ENCODE measurements at places on chromosomes 12 and 14.

GRCh38 chr14:93003945-93004698 lies 81.2 kb downstream of the CHGA start:
- no peak for DNase-seq

GRCh38 chr12:58341791-58342190 lies 400.4 kb downstream of the ATP23 start:
- no peak for DNase-seq

GRCh38 chr12:40335991-40336390 lies 111.2 kb downstream of the LRRK2 start:
- no peak for DNase-seq

GRCh38 chr12:125093681-125094330 lies 28.6 kb downstream of the AACS start:
- no peak for DNase-seq

- peak; percentile 66 for DNase-seq
These were observed 18.8 kb upstream of the FLVCR2 start for GRCh38 chr14:75559451-75560222.

DNA sequence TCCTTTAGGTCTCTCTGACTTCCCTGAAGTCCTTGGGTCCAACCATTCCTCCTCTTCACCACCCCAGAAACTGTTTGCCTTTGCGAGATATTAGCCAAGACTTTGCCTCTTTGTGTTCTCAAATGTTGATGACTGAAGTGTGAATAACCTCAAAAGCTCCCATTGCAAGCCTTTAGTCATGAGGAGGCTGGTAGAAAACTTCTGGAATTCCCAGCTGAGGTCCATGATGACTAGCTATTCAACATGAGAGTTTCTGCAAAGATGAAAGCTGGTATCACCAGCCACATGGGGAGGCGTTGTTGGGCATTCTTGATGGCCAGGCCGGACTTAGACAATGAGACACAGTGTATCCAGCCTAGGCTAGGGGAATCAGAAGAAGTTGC lies 111.7 kb downstream of the TBX5 start:
- DNase-seq: no peak

GRCh38 chr14:25032092-25032784 lies 17.7 kb downstream of the STXBP6 start:
- DNase-seq: no peak

DNA sequence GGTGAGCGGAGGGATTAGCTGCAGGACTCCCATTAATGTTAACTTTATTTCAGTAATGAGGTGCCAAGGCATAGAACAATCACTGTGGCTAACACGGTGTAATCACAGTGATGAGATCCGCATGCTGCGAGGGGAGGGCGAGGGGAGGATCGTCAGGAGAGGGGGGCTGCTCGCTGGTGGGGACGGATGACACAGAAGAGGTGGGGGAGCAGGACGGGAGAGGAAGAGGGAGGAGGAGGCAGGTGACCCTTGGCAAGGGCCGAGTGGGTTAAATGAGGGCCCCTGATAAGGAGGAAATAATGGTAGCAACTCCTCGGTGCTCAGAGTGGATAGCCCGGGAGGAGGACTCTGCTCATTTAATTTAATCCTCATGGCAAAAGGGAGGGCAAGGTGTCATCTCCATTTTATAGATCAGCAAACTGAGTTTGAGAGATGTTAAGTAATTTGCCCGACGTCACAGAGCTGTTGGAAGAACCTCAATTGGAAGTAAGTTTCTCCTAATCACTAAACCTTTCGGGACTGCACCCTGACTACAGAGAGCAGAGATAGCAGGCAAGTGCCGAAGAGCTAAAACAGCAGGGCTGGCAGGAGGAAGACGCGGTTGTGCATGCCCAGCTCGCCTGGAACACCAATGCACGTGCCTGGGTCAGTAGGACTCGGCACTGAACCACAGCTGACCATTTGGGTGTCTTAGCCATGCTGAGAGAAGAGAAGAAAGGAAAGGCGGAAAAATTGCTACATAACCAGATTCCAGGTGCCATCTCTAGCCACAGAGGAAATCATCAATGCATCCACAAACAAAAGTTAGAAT lies 43.0 kb downstream of the SPRING1 start:
- no peak for DNase-seq

DNA sequence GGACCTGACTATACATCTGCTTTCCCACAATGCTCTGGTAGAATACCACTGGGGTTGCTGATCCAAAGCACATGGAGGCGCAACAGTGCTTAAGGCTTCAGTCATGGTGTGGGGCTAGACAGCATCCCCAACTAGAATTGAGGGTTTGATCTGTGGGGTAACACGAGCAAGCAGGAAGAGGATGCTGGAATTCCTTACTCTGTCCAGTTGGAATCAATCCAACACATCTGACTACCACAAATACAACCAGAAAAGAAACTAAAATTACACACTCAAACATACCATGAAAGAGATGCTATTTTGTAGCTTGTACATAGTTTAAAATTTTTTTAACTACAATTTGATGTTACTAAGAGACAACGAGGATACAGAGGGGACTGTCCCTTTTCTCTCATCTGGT lies 40.4 kb upstream of the GTF2A1 start:
- no peak for DNase-seq

DNA sequence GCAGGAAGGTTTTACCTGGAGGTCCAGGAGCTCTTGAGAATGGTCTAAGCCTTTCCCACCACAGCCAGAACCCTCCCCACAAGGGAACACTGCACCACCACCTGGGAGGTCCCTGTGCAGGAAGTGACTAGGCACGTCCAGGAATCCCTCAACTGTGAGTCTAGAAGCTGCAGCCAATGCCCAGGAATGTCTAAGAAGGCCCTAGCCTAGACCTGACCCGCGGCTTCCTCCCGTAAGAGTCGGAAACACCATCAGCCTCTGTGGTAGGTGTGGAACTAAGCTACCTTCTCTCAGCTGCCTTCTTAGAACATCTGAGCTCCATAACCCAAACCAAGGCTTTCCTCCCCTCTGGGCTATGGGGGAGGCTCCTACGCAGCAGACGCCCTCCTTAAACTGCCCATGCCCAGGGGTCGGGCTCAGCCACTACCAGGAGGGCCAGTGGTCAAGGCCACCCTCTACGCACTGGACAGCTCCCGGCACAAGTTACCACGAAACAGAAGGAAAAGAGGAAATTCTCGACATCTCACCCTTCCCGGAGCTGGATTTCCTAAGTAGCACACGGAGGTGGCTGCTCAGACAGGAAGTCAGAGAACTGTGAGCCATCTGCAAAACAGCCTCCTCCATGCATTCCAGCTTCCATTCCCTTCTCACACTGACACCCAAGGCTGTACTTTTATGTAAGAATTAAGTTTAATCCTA lies 25.5 kb downstream of the ZFYVE21 start:
- no peak for DNase-seq

- DNase-seq: no peak
These were observed 502.7 kb downstream of the SOX5 start for GRCh38 chr12:23446746-23447145.

- no peak for DNase-seq
These were observed 55.3 kb downstream of the PPM1H start for GRCh38 chr12:62879691-62880090.

DNA sequence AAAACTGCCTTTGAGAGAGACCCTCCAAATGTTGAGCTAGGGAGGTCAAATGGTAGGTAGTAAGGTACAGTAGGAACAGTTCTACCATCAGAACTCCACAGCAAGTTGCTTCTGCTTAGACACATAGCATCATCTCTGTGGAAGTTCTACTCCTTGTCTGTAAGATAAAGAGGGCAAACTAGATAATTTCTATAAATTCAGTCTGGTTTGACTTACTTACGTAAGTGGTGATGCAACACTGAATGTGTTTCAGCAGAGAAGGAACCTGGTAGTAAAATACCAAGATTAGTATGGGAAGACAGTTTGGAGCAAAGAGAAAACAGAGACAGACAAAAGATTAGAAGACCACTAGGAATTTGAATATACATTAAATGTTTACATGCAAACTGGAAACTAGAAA lies 42.0 kb downstream of the KITLG start:
- DNase-seq: no peak

GRCh38 chr12:108696111-108696995 lies 35.0 kb downstream of the CORO1C start:
- DNase-seq: no peak

GRCh38 chr12:74539765-74540526 lies 2.3 kb downstream of the ATXN7L3B start:
- DNase-seq: no peak

DNA sequence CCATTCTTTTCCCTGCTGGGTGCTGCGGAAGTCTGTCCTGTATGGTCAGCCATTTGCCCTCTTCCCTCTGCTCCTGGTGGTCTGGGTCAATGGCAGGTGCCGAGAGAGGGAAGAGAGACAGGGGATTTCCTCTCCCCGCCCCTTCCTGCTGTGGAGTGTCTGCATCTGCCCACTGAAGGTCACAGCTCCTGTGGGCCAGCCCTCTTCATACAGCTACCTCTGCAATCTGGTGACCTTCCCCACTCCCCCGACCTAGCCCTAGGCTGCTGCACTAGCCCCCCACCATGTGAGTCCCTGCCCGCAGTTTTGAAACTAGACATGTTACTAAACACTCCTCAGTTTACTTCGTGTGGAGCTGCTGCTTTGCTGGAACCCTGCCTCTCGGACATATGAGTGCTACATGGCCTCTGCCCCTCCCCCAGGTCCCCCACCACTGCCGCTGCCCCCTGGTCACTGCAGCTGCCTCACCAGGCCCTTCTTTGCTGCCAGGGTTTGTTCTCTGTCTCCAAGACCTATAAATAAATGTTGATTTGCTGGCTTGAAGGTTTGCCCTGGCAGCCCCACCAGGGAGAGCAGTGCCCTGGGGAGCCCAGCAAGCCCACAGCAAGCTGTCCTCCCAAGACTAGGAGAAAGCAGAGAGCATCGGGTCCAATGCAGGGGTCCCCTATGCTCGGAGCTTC lies 102.9 kb downstream of the DPF3 start:
- DNase-seq: no peak

DNA sequence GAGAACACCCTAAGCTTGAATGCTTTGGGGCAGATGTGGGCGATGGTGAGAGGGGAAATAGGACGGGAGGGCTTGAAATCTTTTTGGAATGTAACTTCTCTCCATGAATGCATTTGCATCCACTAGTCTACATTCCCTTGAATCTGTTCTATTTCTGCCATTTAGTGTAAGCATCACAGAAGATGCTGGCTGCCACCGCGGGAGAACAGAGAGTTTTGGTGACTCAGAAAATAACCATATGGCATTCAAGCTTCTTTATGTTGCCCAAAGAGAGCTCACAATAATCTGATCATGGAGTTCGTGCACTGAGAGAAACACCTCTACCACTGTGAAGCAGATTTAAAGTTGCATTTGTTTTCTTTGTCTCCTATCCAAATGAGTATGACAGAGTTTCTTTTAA lies 52.6 kb upstream of the OTX2 start:
- no peak for DNase-seq

DNA sequence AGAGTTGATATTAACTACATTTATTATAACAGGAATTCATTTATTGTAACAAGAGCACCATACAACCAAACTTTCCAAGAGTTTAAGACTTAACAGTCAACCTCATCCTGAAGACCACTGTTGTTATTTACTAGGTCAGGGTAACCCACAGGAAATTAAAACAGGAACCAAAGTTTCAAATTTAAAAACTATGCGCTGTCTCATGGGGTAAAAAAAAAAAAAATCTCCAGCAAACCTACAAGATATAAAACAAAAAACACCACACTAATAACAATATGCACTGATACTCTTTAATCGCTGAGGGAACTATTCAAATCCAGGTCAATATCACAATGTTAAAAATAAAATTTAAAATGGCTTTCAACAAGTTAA lies 44.5 kb downstream of the FOXN3 start:
- no peak for DNase-seq

GRCh38 chr12:69130064-69130463 lies 109.3 kb upstream of the CPSF6 start:
- DNase-seq: no peak

GRCh38 chr12:124498275-124499189 lies 68.9 kb downstream of the NCOR2 start:
- DNase-seq: no peak

DNA sequence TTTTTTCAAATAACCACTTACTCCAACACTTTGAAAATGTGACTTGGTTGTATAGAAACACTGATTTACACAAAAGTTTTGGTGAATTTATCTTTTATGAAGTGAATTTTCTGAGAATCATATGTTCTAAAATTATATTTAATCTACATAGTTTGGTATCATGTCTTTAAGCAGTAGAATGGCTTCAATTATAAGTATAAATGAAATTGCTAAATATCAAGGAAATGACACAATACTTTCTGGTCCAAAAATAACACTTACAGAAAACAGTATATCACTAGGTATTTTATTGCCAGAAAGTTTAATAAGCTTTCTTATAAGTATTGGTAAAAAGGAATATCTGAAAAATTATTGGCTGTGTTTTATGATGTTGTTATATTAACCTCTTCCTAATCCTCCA lies 90.9 kb downstream of the SRGAP1 start:
- DNase-seq: no peak

- no peak for DNase-seq
These were observed 65.0 kb upstream of the DDHD1 start for GRCh38 chr14:53218161-53218560.

- DNase-seq: no peak
These were observed 1188.2 kb upstream of the TMEM132C start for GRCh38 chr12:127078577-127079350.

DNA sequence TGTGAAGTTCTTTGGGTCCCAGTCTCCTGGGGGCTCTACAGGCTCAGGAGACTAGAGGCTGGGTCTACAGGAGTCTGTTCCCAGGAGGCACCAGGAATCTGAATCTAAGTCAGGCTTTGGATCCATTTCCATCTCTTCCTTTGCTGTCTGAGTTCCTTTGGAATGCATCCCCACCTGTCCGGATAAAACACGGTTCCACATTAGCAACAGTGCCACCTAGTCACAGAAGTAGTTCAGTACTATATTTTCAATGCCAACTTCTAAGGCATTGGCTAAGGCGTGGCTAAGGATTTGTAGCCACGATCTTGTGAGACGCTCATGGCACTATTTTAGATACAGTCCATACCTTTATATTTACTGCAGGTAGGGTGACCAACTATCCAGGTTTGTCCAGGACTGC lies 15.1 kb downstream of the ZC2HC1C start:
- DNase-seq: no peak

- DNase-seq: no peak
These were observed 142.3 kb downstream of the CACNA1C start for GRCh38 chr12:2195085-2195484.

DNA sequence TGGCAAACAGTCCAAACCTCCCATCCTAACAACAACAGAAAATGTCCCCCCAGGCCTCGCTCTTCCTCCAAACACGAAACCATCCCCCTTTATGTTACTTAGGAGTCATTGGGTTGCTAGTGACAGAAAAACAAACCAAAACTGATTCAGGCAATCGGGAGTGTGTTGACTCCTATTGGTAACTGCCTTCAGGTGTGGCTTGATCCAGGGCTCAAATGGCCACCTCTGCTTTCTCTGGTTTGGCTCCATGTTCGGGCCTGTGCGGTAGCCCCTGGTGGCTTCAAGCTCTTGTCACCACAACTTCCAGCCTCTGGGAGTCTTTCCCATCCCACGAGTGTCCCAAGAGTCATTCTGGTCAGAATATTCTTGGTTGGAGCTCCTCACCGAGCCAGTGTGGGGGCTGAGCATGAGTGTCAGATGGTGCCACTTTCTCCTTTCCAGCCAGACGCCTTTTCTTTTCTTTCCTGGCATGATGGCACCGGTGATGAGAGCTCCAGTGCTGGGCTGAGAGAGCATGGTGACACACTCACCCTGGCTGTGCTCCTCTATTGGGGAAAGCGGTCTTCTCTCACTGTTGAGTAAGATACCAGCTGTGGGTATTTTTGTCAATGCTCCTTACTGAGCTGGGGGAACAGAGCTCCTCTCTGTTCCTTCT lies 38.6 kb downstream of the NOC4L start:
- DNase-seq: no peak
